Peyer's patch (tissue), 4 donors: ENCODE measurements at places on chromosomes 16 and 17.

DNA sequence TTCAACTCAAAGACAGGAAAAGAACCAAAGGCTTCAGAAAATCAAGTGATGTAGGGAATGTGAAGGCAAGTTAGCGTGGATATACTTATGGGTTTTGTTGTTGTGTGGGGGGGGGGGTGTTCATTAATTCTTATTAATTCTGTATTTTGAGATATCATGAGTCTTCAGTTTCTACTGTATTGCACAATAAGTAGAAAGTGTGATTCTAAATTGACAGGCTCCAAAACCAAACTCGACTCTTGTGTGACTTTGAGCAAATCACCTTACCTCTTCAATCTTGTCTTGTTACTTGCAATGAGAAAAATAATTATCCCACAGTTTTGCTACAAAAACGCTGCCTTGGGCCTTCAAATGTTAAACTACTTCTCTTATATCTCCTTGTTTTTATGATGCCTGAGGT, 453.9 kb upstream of the GOT2 start:
- no peaks in the 10 kb centered on the region for H3K4me1 ChIP-seq
- no peaks in the 10 kb centered on the region for H3K27me3 ChIP-seq
- no peak for DNase-seq
- no peak overlapping the region for H3K27ac ChIP-seq

- peaks cover 4% of the 10 kb centered on the region for H3K4me1 ChIP-seq
- peak overlapping the region; percentile 7 for H3K27ac ChIP-seq
- H3K4me3 ChIP-seq: no peak overlapping the region
- H3K36me3 ChIP-seq: no peaks in the 10 kb centered on the region
- DNase-seq: no peak
Measured at GRCh38 chr16:23131931-23132621, 17.2 kb downstream of the USP31 start.

GRCh38 chr16:70701998-70702397, 16.1 kb upstream of the MTSS2 start:
- no peaks in the 10 kb centered on the region for H3K36me3 ChIP-seq
- no peak for DNase-seq
- H3K27ac ChIP-seq: no peak overlapping the region
- no peaks in the 10 kb centered on the region for H3K27me3 ChIP-seq
- no peaks in the 10 kb centered on the region for H3K4me1 ChIP-seq

GRCh38 chr16:86639354-86639753, 61.0 kb downstream of the FOXL1 start:
- no peaks in the 10 kb centered on the region for H3K4me1 ChIP-seq
- H3K27me3 ChIP-seq: no peaks in the 10 kb centered on the region
- no peak for DNase-seq
- H3K4me3 ChIP-seq: no peak overlapping the region
